T1000 (cell line): ENCODE measurements at places on chromosomes 1 and 21.

- DNase-seq, result no peak
Measured at GRCh38 chr1:202540448-202540847, 169.8 kb downstream of the SYT2 start.

DNA sequence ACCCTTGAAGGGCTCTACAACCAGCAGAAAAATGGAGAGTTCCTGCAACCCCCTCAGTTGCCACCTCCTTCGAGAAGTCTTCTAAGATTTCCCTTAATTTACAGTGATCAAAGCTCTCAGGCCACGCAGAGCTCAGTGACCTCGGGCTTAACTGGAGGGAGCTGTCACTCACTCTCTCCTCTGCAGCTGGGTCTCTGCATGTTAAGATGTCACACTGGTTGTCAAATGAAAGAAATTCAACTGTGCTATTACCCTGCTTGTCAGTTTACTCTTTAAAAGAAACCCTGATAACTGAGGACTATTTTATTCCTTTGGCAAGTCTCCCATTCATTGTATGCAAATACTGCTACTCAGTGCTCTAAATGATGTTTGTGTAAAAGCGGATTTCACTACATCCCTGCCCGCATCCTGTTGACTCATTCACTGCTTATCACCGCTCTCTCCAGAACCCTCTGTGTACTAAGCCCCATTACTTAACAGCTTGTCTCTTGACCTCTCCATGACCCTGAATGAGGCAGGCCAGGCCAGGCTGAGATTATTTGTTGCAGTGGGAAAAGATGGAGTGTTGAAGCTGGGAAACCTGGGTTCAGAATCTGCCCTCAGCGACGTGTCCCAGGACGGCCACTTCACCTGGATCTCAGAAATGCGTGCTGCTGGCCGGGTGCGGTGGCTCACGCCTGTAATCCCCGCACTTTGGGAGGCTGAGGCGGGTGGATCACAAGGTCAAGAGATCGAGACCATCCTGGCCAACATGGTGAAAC lies 13.7 kb downstream of the DHRS3 start:
- peak; percentile 58 for DNase-seq

DNA sequence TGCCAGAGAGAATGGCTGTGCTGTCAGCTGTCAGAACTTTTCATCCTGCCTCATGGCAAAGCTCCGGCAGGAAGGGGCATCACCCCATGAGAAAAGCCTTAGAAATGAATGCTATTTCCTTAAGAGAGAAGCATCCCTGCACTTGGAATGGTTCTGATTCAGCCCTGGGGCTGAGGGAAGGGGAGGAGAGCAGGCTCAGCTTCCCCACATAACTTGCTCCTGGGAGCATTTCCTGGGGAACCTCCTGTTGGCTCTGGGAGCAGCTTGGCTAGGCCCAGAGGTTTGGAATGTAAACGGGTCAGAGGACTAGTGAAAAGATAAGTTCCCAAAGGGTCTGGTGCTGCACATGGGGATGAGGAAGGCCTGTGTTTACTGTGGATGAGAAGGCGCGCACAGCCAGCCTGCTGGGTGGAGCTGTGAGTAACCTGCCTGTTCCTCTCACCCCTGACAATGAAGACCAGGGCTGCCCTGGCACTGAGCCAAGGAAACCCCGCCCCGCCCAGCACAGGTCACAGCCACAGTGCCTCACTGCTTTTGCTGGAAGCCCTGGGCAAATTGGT lies 5.0 kb downstream of the PRELP start:
- DNase-seq, result peak; percentile 49

- DNase-seq, result no peak
Measured at GRCh38 chr1:151267760-151268159, 13.2 kb downstream of the PSMD4 start.

GRCh38 chr1:212098310-212098709 lies 62.8 kb downstream of the DTL start:
- no peak for DNase-seq

DNA sequence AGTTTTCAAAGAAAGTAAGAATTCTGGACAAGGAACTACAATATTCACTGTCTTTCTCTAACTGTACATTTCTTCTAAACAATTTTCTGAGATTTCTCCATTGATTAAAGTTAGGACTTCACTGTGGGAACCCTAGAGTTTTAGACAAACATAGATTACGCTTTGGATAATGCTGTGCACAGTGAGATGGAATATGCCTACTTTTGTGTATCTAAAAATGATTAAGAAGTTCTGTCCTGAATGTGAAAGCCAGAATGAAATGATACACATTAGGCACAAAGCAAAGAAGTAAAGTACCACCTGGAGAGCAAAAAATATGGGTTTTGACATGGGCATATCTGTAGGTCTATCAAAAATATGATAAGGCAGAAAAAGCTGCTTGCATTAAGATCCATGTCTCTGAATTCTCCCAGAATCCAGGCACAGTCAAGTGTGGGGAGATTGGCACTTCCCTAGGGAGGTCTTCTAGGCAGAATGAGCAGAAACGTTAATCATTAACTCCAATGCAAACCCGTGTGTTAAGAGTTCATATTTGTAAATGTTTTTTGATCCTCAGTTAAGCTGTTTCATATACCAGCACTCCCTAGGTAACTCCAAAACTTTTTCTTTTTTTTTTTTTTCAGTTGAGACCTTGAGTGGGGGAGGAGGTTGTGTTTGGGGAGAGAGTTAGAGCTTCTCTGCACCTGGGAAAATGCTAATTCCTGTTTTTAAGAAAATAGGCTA lies 467.1 kb downstream of the LMO4 start:
- no peak for DNase-seq

- peak; percentile 79 for DNase-seq
Measured at GRCh38 chr1:91404151-91405012, at the start of gene HFM1. TSS of gene HFM1 (minus strand) at chr1:91404837. CDS start at chr1:91401082, 3,755 bp downstream.
